ENCODE measurements at places on chromosomes 6 and 20.

- no peak for DNase-seq
These were observed 94.1 kb downstream of the HIVEP2 start for GRCh38 chr6:142850679-142851423.

- no peak for DNase-seq
These were observed 87.6 kb downstream of the SMOC2 start for GRCh38 chr6:168528474-168529095.

DNA sequence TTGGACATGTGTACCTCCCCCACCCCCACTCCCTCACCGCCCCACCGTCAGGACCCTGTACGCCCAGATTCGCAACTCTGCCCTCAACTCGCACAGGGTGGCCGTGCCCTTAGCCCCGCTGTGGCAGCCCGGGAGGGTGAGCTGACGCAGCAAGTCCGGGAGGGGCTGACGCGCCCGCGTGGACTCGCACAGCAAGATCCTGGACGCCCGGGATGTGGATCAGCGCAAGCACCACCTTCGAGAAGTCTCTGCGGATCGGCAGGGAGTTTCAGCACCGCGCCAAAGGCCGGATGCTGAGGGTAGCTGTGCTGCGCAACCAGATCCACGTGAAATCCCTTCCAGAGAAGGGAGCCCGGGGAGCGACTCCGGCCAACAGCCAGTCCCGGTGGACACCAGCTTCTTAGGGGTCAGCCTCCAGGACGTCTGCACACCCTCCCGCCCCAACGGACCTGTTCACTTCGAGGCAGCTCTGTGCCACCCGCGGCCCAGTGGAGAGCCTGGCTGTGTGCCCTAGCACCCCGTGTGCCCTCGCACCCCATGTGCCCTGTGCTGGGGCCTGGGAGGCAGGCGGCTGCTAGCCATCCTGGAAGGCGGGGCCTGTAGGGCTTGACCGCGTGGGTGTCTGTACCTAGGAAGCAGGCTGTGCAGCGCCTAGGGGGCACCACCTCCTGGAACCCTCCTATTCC is 6.7 kb upstream of the GJA10 start:
- DNase-seq, result peak; percentile 47

GRCh38 chr6:134278000-134278399 is 39.9 kb downstream of the SGK1 start:
- DNase-seq, result no peak

GRCh38 chr20:9516234-9516871 is 2.0 kb downstream of the LAMP5 start:
- DNase-seq, result no peak

DNA sequence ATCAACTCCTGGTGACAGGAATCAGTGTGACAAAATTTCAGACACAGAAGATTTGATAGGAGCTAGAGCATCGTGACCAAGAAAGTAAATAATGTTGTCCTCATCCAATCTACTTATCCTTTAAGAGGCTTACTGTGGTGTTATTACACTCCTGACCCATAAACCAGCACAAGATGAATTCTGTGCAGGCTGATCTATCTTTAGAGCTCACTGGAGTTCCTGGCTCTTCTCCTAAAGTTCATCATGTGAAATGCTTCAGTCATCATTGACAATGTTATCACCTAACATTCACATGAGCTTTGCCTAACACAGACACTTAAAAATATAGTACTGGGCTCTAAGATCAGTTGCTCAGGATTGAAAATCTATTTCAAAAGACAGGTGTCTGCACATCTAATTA is 271.0 kb upstream of the HSF2 start:
- DNase-seq, result no peak

GRCh38 chr6:4480788-4481735 is 295.1 kb upstream of the CDYL start:
- DNase-seq, result no peak

- DNase-seq, result no peak
These were observed 528.7 kb downstream of the DOK5 start for GRCh38 chr20:55004044-55004443.

GRCh38 chr6:130215526-130215925 is 7.2 kb downstream of the SAMD3 start:
- DNase-seq, result no peak

DNA sequence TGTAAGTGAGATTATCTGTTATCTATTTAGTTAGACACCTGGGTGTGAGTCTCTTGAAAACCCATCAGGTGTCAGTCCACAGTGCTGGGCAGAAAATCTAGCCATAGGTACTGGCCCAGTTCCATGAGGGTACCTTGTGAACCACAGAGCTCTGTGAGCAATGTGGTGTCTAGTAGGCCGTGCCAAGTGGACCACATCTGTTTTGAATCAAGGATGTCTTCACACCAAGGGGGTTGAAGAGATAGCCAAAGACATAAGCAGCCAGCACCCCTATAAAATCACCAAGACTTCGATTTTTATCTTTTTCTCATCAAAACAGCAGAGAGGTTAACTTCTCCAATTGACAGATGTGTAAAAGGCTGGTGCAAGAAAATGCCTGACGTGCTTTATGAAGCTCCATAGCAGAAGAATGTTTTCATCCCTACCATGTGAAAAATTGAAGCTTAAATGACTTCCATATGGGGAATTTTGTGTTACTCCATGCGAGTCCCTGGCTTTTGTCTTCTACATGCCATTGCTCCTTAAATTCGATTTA is 368.7 kb downstream of the HAO1 start:
- no peak for DNase-seq

DNA sequence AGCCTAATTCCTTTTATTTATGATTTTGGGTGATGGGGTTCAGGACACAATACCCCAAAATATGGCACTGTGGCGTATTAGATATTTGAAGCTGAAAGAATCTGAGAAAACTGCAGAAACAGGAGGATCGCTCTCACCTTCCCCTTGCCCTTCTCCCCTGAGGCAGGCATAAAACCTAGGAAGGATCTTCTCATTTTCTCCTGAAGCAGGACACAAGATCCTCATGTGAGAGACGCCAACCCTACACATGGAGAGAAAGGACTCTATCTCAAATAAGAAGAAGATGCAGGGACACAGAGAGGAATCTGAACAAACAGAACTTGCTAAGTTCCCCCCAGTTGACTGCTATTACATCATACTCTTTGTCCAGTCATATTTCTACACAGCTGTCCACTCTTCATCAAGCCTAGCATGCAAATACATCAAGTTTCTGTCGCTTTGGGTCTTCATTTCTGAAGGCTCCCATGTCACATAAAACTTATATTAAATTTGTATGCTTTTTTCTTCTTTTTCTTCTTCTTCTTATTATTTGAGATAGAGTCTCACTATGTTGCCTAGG is 109.0 kb downstream of the DTNBP1 start:
- DNase-seq, result no peak

DNA sequence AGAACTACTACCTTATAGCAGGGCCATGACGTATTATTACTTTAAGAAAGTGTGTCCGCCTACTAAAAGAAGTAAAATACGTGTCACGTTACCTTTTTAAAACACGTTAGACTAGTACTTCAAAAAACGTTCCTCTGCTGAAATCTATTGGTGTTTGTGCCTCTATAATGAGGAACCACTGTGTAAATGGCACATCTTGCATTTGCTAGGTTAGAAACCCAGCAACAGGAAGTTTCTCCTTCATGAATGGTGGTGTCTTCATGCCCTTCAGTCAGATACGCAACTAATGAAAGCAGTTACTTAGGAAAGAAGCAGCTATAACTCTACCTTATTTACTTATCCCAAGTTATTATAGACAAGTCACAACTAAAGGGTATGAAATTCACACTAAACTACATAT is 343.5 kb downstream of the RNGTT start:
- no peak for DNase-seq

DNA sequence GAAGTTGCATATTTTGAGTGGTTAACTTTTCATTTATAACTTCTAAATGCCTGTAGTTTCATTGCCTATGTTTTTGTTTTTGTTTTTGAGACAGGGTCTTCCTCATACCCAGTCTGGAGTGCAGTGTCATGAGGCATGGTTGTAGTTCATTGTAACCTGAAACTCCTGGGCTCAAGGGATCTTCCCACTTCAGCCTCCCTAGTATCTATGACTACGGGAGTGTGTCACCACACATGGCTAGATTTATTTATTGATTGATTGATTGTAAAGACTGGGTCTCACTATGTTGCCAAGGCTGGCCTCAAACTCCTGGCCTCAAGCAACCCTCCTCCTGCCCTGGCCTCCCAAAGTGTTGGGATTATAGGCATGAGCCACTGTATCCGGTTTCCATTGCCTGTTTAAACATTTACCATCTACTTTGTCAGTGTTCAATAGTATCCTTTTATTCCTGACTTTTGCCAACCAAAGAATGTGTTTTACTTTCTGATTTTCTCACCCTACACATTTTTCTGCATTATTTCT is 144.6 kb downstream of the CDKAL1 start:
- DNase-seq, result peak; percentile 61

Data from DMS53 (cell line).